Effector memory CD4-positive, alpha-beta T cell (primary cell): ENCODE measurements at places on chromosomes 12 and 14.

DNA sequence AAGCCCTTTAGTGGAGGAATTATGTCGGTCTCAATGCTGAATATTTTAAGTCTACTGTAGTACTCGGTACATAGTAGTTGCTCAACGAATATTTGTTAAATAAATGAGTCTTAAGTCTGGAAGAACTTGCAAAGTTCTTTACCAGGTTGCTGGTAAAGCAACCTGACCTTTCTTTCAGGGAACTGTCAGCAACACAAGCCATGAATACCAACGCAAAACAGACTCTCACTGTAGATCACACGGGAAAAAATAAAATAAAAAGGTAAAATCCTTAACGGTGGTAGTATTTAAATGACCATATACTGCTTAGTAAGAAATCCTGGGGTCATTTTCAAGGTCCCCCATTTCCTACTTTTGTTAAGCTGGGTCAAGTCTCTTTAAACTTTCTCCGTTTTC lies 447 bp upstream of the NUBPL start:
- H3K36me3 ChIP-seq, result peaks cover 4% of the 10 kb centered on the region
- peak overlapping the region; percentile 83 for H3K27ac ChIP-seq

DNA sequence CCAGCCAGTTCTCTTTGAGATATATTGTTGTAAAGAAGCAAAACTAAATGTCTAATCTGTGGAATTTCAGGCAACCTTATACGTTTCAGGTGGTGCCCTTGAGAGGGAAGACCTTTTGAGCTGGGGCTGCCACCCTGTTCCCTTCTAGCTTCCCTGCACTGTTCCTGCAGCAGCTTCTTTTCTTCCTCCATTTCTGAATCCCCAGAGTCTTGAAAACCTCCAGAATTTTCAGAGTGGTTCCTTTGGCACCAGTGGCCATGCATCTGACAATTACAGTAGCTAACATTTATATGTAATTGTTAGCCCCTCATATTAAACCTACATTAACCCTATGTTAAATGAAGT lies 271.3 kb downstream of the ZFP36L1 start:
- H3K4me3 ChIP-seq, result no peak overlapping the region
- no peaks in the 10 kb centered on the region for H3K4me1 ChIP-seq
- no peak overlapping the region for H3K27ac ChIP-seq
- no peaks in the 10 kb centered on the region for H3K36me3 ChIP-seq
- H3K27me3 ChIP-seq, result no peaks in the 10 kb centered on the region
- DNase-seq, result no peak

DNA sequence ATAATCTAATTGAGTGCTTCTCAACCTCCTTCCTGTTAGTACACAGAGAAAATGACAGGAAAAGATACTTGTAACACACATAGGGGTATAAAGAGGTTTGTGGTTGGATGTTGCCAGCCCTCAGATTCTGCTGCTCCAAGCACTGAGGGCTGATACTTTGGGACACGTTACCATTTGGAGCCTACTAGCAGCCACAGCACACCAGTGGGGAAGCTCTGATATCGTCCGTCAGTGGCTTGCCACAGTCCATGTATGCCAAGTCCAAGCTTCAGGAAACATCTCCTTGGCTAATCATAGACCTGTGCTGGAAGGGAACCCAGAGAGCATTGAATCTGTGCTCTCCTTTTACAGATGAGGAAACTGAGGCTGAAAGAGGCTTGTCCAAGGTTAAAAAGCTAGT lies 22.3 kb downstream of the B4GALNT3 start:
- H3K27me3 ChIP-seq, result no peaks in the 10 kb centered on the region
- DNase-seq, result no peak
- no peak overlapping the region for H3K4me3 ChIP-seq
- no peaks in the 10 kb centered on the region for H3K36me3 ChIP-seq
- H3K27ac ChIP-seq, result no peak overlapping the region

- H3K4me1 ChIP-seq, result peaks cover 16% of the 10 kb centered on the region
- DNase-seq, result peak; percentile 69
- peak overlapping the region; percentile 60 for H3K27ac ChIP-seq
Observed at GRCh38 chr12:107320033-107320928, 226.9 kb upstream of the CRY1 start.
